Amygdala (tissue), 56 donors: ENCODE measurements at places on chromosomes 16 and 17.

DNA sequence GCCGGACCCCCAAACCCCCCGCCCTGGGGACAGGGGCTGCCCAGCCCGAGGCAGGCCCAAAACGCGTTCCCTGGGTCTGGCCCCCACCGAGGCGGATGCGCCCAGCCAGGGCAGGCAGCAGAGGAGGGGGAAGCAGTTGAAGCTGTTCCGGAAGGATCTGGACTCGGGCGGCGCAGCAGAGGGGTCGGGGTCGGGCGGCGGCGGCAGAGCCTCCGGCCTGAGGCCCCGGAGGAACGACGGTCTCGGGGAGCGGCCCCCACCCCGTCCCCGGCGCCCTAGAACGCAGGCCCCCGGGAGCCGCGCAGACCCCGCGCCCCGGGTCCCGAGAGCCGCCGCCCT is 22.9 kb upstream of the ZFPM1 start:
- DNase-seq: no peak

DNA sequence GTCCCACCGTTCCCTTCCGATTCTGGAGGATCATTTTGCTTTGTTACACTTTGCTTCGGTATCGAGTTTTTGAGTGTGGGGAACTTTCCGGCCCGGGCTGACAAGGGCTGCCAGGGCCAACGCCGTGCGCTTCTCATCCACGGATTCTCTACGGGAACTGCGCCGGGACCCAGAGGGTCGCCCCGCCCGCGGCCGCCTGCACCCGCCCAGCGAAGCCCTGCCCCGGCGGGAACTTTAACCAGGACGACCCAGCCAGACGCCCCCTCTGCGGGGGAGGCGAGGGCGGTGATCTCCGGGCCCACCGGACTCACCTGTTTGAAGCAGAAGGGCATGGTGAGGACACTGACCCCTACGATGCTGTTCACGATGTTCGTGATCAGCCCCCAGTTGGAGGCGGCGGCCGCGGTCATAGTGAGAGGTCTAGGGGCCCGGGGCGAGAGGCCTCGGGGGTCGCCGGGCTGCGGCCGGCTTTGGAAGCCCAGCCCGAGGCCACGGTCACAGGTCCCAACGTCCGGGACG is 536 bp downstream of the SLC38A10 start:
- no peak for DNase-seq

DNA sequence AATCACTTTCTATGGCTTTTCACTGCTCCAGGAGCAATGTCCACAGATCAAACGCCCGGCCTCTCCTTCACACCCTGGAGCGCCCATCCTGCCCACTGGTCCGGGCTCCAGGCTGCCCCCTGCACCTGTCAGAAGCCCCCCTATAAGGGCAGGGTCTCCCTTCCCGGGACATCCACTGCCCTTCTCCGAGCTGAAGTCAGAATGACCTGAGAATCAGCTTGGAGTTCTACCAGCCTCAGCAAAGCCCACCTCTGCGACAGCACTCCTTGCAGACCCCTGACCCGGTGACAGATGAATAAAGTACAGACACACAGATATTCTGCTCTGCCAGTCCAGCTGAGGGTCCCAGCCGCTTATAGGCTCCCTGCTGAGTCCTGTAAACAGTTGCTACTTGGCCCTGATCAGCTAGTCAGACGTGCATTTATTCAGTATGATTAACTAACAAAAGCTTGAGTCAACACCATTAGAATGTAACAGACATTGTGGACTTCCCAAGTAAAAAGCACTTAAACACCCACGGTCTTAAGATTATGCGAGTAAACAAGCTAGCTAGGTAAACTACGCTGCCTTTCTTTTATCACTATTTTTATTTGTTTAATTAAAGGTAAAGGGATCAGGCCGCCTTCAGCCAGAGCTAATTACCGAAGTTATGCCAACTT is 4.8 kb downstream of the SLC7A5 start:
- DNase-seq: no peak

DNA sequence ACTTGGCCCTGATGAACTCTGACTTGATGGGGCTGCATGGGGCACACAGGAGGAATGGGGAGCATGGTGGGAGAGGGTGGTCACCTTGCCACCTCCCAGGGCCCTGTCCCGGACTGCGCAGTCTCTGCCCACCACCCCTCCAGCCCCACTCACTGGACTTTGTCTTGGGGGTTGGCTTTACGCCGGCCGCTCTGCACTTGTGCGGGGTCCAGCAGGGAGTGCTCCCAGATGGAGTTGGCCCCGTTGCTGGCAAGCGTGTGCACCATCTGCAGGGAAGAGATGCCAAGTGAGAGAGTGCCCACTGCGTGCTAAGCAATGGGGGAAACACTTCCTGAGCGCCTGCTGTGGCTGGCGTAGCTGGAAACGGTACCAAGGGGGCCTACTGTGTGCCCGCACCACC is 6.7 kb downstream of the GIT1 start:
- no peak for DNase-seq

DNA sequence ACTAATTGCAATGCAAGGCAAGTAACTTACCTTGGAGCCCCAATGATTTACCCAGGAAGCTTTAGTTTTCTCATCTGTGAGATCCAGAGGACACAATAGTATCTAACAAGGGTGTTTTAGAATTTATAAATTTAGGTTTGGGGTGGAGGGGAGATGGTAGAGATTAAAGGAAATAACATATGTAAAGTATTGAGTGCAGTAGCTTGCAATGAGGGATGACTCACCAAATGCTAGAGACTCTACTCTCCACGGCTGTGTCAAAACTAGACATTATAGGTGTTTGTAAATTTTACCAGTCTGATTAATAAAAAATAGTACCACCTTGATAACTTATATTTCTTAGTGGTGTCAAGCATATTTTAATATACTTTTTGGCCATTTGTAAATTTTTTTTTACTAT is 3.7 kb upstream of the ABCA9 start:
- no peak for DNase-seq

DNA sequence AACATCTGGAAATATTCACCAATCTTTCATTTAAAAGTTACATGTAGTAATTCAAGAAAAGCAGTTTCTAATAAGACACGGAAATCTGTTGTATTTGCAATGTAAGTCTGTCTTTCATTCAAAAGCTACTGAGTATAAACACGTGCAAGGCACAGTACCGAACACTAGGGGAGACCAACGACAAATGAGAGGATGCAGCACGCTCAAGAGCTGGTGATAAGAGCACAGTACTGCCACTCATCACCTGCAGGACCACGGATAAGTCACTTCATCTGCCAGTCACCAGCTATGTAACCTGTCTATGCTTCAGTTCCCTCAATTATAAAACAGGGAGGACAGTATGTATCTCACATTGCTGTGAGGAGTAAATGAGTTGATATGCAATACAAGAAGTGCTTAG is 67.1 kb downstream of the CLEC18A start:
- no peak for DNase-seq

DNA sequence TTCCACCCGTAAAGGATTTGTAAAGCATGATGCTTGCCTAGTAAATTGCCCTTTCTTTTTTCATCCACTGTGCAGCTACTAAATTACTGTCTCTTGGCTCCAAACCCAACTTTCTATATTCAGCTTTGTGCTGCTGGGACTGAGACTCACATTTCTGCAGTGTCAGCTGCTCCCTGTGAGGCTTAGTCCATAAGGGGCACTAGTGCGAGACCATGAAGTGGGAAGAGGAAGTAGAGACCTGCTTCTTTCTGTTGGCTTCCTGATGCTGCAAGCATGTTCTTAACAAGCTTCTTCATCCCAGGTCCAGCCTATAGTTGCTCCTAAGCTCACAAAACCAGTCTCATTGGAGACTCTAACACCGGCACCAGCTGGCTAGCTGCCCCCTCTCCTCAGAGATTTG is 74.9 kb upstream of the HS3ST2 start:
- no peak for DNase-seq

GRCh38 chr16:16018705-16019104 is 69.3 kb downstream of the ABCC1 start:
- no peak for DNase-seq

- DNase-seq: no peak
These were observed 15.5 kb downstream of the VPS35 start for GRCh38 chr16:46673320-46674013.

DNA sequence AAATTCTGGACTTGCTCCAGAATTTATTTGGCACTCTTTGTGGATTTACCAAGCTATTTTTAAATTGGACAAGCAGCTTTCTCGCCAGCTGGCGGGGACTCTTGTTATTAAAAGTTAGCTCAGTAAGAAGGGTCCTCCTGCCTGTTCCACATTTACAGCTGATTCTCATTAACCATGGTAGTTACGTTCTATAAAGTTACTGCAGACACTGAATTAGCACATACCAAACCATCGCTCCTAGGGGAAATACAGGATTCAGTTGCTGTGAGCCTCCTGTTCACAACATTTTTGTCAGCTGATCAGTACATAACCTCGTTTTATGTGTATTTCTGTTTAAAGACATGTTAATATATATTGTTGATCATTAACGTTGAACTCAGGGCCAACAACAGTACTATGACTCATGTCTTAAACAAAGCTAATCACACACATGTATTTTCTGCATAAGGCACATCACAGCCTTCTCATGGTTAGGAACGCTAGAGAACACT is 4.2 kb downstream of the LDAF1 start:
- no peak for DNase-seq
